Activated T-helper 9 cell treated with anti-CD3 and anti-CD28 coated beads, Interleukin-2, amount 50 U/mL, for 16 hours (primary cell): ENCODE measurements at places on chromosomes 3 and 15.

DNA sequence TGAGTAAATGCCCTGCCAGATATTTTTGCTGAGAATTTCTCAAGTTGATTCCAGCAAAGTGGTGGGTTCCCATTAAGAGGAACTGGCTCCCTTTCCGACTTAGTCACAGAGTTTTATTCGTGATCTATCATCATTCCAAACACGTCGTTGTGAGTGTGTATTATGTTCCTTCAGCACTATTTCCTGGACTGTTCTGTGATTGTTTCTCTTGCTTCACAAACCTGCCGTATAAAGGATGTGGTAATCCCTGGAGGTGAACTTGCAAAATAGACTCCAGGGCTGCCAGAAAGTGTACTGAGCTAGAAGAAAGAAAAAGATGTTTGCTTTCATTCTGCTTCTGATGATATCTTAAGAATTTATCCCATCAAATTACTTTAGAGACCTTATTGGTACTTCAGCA, 14.5 kb upstream of the CAPN3 start:
- no peak for DNase-seq

DNA sequence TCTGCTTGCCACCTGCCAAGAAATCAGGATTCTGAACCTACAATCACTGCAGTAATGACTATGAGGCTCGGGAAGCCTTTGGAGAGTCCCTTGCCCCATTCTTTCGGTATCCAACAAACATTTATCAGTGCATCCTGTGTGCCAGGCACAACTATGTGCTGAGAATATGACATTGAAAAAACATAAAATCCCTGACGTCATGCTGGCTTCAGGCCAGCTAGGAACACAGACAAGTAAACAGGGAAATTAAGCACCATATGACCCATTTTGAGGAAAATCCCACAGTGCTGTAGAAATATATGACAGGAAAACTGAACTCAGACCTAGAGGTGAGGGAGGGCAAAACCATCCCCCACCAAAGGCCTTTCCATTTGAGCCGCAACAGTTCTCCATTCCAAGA, 34.1 kb upstream of the DET1 start:
- DNase-seq = no peak

DNA sequence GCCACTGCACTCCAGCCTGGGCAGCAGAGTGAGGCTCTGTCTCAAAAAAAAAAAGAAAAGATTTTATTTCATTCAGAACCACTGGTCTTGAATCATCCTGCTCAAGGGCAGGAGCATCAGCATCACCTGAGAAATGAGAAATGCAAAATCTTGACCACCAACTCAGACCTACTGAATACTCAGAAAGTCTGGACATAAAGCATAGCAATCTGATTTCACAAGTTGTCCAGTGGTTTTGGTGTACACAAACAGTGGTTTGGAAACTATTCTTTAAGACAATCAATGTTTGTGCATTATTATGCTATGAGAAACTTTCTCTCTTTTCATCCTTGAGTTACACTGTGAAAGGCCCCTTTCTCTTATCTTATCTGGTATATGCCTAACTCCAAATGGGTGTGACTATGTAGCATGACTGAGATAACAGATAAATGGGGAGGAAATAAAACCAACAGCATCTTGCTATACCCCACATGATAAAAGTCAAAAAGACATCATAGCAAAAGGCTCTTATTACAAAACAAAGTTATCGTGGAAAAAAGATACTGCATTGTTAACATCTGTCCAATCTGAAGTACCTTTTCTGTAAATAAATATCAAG, 174.2 kb upstream of the STT3B start:
- no peak for DNase-seq

DNA sequence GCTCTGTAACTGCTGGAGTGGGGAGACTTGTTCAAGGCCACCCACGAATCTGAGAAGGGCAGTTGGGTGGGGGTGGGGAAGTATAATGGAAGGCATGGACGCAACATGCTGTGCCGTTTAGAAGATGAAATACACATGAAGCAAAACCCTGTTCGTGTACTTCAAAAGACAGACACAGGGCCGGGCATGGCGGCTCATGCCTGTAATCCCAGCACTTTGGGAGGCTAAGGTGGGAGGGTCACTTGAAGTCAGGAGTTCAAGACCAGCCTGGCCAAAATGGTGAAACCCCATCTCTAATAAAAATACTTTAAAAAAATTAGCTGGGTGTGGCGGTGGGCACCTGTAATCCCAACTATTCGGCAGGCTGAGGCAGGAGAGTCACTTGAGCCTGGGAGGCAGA, 36.9 kb upstream of the SFMBT1 start:
- DNase-seq = no peak

DNA sequence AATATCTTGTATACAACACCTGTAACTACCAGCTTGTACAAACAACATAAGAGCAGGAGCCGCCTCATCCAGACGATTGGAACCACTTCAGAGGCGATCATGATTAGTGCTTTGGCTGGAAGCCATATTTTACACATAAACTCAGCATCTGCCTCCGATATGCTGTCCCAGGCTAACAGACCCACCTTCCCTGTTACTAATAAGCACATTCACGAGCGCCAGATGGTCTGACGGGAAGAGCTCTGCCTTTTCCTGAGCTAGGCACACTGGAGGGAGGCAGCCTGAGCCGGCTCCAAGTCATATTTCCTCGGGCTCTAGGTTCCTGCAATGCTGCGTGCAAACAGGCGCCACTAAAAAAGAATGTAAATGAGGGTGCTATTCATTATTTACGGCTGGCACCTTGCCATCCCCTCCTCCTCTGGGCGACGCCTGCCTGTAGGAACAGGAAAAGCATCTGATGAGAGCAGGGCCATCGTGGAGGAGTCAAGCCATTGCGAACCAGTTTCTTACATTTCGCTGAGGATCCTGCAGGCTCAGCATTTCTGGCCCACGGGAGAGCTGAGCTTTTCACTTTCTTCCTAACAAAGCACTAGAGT, 98.2 kb downstream of the ANXA2 start:
- no peak for DNase-seq

- no peak for DNase-seq
Measured at GRCh38 chr3:42493798-42494151, 8.7 kb upstream of the VIPR1 start.

- no peak for DNase-seq
Measured at GRCh38 chr3:35071772-35072171, 567.6 kb upstream of the ARPP21 start.

DNA sequence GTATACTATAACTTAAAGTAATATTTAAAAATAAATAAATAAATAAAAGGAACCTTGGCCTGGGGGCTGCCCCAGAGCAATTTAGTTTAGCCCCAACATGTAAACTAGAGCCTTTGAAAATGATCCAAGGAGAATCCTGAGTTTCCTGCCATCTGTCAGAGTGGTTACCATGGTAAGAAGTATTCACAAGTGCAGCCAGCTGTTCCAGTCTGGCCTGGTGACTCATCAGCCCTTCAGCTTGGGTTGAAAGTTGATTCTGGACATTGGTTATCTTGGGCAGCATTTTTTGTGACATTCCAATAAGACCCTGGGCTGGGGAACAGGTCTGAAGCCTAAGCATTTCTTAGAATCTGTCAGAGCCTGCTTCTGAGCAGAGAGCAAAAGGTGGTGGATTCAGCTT, 72.7 kb upstream of the LRTM1 start:
- no peak for DNase-seq

- DNase-seq = no peak
Measured at GRCh38 chr3:174540116-174540908, 318.8 kb upstream of the NAALADL2 start.

GRCh38 chr15:64547275-64547674, 86.9 kb downstream of the ZNF609 start:
- no peak for DNase-seq
